ENCODE measurements at places on chromosomes 7 and 10. TPM values are rescaled to one million over a fixed set of nuclear protein-coding genes. Genes with fewer than 3 reads are reported as not detected.

DNA sequence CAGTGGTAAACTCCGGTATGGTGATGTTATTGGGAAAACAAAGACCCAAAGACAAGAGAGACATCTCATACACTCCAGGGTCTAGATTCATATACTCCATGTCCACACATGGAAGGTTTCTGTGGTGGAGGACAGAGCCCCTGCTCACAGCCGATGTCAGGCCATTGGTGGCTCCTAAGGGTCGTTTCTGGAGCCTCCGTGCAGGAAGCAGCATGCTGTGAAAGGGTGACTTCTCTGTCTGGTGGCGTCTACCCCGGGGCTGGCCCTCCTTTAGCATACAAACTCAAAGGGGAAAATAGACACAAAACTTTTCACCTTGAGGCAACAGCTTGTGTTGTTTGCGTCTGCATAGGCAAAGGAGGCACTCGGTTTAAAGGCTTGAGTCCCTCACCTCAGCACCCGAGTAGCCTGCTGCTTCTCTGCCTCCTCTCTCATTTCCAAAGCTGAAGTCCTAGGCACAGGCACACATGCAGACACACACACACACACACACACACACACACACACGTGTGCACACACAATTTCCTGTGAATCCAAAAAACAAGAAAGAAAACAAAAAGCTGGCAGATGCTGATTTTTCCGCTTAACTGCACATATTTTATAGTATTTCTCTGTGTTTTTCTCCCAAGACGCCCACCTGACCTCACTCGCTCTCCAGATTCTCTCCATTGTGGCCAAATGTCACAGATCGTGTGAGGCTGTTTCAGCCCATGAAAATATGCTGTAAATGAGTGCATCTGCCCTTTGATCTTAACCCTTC, 601.4 kb upstream of the MGMT start:
- DNase-seq, result no peak

AHCYL2 gene
- 23.2 TPM for polyA plus RNA-seq

DNA sequence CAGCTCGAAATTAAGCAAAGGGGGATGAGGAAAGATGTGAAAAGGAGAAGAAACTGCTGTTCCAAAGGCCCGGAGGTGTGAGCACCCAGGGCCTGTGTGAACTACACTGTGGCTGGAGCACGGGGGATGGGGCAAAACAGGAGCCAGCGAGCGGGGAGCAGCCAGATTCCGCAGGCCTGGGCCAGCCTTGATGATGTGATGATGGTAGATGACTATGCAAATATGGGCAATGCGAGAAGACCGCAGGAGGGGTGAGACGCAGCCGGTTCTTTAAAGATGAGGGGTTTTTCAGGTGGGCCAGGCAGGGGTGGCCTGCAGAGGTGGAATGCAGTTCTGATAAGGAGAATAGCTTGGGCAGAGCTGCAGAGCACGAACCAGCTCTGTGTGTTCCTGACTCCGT, 61.5 kb downstream of the LANCL2 start:
- no peak for DNase-seq

- no peak for DNase-seq
These were observed 710 bp downstream of the RNLS start for GRCh38 chr10:88582411-88582805.

DNA sequence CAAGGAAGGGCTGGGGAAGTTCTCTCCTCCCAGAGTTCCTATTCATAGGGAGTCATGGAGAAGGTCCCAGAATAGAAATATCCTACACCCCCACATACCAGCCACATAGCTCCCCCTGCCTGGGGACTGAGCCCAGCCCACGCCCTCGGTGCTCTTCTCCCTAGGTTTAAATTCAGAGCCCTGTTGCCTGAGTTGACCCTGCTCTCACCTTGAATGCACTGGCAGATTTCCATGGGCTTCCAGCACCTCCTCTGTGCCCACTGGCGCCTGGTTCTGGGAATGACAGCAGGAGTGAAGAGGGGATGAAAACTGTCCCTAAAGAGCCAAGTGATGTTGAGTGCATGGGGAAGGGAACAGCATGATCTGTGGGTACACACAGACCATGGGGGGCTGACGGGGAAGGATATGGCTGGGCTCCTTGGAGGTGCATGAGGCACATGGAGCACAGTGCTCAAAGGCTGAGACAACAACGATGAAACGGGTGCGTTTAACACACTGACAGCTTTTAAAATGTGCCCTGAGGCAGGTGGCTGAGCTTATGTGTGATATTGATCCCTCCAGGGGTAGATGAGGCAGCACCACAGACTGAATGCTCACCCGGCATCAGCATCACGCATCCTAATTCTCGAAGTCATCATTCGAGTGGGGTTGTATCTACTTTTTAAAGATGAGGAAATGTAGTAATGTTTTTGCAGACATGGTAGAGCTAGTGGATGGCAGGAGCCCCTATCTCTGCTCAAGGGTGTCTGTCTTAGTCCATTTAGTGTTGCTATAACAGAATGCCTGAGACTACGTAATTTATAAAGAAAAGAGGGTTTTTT, 53.7 kb upstream of the IGFBP3 start:
- DNase-seq, result no peak

FGFBP3 gene
- 1.9 TPM for polyA plus RNA-seq

CYP17A1 gene
- polyA plus RNA-seq, result 0.60 TPM

- peak; percentile 98 for DNase-seq
These were observed 444 bp upstream of the HIP1 start for GRCh38 chr7:75738975-75739795.

SERPINE1 gene
- polyA plus RNA-seq, result 1.7 TPM

GRCh38 chr10:133170092-133170491, 10.1 kb downstream of the KNDC1 start:
- no peak for DNase-seq

RPEL1 gene
- 0.09 TPM for polyA plus RNA-seq

GRCh38 chr10:123496375-123496774, 169.8 kb upstream of the GPR26 start:
- DNase-seq, result no peak

DNA sequence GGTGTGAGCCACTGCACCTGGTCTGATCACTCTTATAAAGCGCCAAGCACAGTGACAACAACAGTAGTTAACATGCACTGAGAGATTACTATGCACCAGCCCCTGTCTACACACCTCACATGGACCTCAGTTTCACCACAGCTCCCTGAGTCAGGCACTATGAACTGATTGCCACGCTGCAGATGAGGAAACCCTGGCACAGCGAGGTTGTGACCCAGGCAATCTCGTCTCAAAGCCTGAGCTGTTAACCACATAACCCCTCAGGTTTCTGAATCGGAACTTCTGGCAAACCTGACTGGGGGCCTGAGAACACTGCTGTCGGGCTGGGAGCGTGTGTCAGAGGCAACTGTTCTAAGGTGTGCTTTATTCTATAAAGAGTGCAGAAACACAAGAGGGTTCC, 150.8 kb downstream of the RNF216 start:
- DNase-seq, result no peak

DNA sequence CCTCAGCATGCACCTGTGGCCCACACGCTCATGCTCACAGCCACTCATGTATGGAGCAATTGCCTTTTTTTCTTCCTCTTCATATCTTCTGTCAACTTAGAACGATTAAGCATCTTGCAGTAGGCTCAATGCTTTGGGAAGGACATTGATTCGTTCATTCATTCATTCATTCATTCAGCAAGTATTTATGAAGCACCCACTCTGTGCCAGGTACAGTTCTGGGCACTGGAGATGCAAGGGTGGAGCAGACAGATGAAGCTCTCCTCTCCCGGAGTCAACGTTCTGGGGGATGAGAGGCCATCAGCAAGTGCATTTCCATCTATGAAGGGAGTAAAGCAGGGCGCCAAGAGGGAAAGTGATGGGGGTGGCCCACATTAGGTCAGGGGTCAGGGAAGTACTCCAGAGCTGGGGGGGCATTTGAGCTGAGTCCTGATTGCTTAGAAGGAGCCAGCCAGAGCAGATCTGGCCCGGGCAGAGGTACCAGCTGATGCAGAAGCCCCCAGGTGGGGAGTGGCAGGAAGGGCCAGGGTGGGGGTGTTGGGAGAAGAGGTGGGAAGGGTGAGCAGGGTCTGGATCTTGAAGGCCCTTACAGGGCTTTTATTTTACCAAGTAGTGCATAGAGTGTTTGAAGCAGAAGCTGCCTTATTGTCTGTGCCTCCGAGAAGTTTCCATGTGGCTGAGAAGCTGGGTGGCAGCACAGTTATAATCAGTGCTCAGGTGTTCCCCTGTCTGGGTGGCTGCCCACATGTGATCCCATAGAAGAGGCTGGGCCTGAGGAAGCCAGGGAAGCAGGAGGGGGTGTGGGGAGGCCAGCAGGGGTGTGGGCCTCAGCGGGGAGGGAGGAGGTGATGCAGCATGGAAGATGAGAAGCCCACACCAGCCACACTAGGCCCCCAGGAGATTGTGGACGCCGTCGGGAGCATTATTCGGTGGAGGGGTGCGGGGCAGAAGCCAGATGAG, 36.2 kb downstream of the CHST3 start:
- DNase-seq, result no peak

FAM25C gene
- polyA plus RNA-seq, result not detected

GRCh38 chr10:53489335-53490182, 717.0 kb upstream of the MBL2 start:
- DNase-seq, result no peak

- DNase-seq, result no peak
These were observed 31.1 kb downstream of the NUB1 start for GRCh38 chr7:151372612-151373265.

CYP26A1 gene
- polyA plus RNA-seq, result 0.09 TPM

- no peak for DNase-seq
These were observed 133.9 kb downstream of the ANLN start for GRCh38 chr7:36523371-36524101.

- DNase-seq, result no peak
These were observed 25.0 kb downstream of the ZPBP start for GRCh38 chr7:50068026-50068425.

ZSCAN21 gene
- polyA plus RNA-seq, result 13.6 TPM

- no peak for DNase-seq
These were observed 2.2 kb upstream of the SAP25 start for GRCh38 chr7:100575746-100576383.

DNA sequence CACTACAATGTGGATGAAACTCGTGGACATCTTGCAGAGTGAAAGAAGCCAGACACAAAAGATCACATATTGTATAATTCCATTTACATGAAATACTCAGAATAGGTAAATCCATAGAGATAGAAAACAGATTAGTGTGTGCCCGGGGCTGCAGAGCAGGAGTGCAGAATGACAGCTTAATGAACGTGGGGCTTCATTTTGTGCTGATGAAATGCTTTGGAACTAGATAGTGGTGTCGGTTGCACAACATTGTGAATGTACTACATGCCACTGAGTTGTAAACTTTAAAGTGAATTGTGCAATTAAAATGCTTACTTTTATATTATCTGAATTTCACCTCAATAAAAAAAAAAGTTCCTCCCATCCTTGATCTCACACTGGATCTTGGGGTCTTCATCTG, 31.8 kb upstream of the CARD11 start:
- DNase-seq, result no peak

DNA sequence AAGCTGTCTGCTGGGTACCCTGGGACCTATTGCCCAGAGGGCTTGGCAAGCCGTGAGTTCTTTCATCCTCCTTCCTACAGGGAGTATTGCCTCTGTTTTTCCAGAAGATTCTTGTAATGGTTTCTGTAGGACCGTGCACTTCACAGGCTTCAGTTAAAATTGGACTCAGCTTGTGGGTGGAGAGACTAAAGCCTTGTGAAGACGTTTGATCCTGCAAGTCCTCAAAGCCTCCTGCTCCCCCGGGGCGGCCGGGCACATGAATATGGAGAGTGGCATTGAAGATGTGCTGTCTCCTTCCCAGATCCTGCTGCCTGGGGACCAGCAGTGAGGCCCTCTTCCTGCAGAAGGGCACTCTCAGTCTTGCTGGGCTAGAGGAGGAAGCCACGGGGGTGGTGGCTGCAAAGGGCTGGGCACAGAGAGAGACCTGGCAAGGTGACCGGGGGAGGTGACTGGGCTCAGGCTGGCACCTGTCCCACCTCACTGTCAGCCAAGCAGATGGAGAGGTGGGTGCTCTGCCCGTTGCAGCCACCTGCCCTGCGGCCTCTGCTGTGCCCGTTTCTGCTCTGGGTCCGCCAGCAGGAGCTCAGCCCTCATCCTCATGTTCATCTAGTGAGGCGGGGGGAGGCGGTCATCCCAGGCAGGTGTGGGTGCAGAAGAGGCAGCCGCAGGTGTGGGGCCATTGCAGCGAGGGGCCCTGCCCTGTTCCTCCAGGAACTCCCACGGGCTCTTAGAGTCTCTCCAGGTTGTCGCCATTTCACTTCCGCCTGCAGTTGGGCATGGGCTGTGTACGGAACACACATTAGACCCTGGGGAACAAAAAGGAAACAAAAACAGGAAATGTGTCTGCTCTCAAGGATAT, 55.7 kb downstream of the TMEM209 start:
- DNase-seq, result no peak

GRCh38 chr10:78403781-78404180, 370.1 kb downstream of the RPS24 start:
- no peak for DNase-seq

DNA sequence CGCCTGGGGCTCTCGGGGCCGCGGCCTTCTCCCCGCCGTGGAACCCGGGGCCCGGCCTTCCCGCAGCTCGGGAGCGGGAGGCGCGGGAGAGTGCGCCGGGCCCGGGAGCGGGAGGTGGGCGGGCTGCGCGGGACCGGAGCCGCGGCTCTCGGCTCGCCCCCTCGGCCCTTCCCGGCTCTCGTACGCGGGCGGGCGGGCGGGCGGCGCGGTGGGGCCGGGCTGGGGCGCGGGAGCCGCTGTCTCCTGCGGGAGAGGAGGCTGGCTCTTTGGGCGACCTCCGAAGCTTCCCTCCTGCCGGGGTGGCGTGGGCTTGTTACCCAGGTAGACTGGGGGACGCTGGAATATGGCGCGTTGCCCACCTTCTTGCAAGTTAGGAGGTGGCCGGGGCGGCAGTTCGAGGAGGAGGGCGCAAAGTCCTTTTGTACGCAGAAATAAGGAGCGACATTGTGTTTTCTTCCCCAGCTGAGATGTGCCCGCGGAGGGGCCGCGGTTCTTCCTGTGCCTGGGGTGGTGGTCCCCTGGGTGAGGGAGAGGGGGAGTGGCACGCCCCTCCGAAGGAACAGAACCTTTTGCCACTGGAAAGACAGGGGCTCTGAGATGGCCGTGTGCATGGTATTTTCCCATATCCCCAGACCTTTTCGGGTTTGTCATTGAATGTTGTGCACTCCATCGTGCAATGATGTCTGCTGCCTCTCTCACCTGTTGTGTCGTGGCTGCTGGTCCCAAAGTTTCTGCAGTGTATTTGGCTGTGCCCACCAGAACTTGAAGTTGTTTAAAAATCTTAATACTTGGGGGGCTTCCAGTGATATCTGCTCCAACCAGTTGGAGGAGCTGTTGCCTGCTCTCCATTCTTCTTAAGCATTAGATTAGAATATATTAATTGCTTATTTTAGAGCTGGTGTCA, 844 bp downstream of the NRF1 start:
- DNase-seq, result peak; percentile 16

CFAP58 gene
- polyA plus RNA-seq, result 0.27 TPM

DNA sequence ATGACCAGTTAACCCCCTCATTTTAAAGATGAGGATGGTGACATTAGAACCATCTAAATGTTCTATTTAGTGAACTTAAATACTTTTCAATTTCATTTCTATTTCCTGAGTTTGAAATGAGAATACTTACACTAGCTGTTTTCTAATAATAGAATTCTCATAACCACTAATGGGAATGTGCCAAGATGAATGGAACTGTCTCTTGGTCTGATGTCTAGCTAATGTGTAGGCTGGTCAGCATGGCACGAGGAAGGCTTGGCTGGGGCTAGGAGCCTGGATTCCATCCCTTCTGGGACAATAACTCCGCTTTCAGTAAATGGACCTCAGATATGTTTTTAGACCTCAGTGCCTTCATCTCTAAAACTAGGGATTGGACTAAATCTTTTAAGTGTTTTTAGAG, 185.8 kb upstream of the NRP1 start:
- no peak for DNase-seq

CFAP43 gene
- polyA plus RNA-seq, result 5.6 TPM

CCDC146 gene
- polyA plus RNA-seq, result 13.4 TPM

Data from large intestine (tissue), 12 donors.